ENCODE measurements at places on chromosomes 2 and 18. TPM values are rescaled to one million over a fixed set of nuclear protein-coding genes. Genes with fewer than 3 reads are reported as not detected.

PRKAG3 gene
- not detected for polyA plus RNA-seq

DNA sequence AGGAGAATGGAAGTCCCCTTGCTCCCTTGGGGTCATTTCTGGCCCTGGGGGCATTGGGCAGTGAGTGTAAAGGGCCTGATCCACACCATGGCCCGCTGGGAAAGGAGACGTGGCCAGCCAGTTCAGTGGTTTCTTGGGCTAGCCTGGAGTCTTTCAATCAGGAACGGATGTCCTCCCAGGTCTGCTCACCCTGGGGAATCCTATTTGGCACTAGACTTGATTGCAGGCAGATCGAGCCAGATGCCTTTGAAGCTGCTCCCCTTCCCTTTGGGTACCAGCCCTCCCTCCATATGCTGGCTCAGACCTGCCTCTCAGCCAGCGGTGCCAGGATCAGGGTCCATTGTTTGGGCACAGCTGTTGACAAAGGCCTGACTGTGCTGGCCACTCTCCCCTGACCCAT lies 11.0 kb downstream of the FBLN7 start:
- peaks cover 1% of the 10 kb centered on the region for H3K27me3 ChIP-seq
- no peak overlapping the region for H3K4me3 ChIP-seq
- DNase-seq: no peak
- H3K36me3 ChIP-seq: no peaks in the 10 kb centered on the region
- peaks cover 3% of the 10 kb centered on the region for H3K4me1 ChIP-seq

DNA sequence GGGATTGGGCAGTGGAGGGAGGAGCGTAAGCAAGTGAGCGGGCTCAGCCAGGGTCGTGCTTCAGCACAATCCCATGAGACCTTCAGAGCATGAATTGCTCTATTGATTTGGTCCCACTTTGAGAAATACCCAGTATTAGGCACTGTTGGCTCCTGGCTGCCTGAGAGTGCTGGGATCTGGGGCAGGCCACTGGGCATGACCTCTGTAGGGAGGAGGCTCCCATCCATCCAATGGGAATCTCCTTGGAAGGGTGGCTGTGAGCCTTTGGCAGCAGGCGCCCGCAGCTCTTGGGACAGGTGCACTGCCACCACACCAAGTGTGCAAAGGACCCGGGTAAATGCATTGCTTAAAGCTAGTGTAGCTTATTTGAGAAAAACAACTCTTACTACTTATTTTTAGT lies 137.5 kb downstream of the LDLRAD4 start:
- peaks cover 4% of the 10 kb centered on the region for H3K27me3 ChIP-seq
- peaks cover 4% of the 10 kb centered on the region for H3K4me1 ChIP-seq
- no peak for DNase-seq
- H3K36me3 ChIP-seq: no peaks in the 10 kb centered on the region
- H3K4me3 ChIP-seq: no peak overlapping the region

DNA sequence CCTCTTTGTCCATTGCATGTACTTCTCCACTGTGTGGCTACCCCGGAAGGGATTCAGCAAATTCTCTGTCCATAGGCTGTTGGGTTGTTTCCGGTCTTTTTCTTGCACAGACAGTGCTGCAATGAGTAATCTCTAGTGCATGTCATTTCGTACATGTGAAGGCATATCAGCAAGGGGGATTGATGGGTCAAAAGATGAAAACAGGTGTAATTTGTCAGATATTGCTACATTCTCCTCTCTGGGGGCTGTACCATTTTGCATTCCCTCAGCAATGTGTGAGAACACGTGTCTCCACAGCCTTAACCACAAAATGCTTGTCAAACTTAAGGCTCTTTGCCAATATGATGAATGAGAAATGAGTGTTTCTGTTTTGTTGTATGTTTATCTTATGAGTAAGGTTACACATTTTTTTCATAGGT lies 60.5 kb downstream of the KLHL29 start:
- no peak overlapping the region for H3K4me3 ChIP-seq
- H3K36me3 ChIP-seq: no peaks in the 10 kb centered on the region
- peaks cover 3% of the 10 kb centered on the region for H3K27me3 ChIP-seq

DNA sequence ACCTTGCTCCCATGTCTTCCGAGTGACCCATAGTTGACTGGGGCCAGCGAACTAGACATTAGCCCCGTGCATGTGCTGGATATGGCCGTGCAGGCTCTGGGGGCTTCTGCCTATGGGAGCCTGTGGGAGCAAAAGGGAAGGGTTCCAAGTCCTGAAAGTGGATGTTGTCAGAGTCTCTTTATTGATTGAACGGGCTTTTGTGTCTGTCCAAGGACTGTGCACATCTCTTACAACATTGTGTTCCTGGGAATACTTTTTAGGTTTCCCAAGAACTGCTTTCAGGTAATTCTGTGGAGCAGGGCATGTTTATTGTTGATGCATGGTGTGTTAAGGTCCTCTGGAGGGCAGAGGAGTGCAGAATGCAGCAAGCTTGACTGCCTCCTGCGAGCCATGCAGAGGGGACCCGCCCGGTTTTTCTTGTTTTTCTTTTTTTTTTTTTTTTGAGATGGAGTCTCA lies 5.0 kb downstream of the RNF144A start:
- H3K27me3 ChIP-seq: peaks cover 2% of the 10 kb centered on the region
- peaks cover 6% of the 10 kb centered on the region for H3K36me3 ChIP-seq
- H3K27ac ChIP-seq: no peak overlapping the region
- H3K4me1 ChIP-seq: peaks cover 74% of the 10 kb centered on the region
- DNase-seq: no peak

DNA sequence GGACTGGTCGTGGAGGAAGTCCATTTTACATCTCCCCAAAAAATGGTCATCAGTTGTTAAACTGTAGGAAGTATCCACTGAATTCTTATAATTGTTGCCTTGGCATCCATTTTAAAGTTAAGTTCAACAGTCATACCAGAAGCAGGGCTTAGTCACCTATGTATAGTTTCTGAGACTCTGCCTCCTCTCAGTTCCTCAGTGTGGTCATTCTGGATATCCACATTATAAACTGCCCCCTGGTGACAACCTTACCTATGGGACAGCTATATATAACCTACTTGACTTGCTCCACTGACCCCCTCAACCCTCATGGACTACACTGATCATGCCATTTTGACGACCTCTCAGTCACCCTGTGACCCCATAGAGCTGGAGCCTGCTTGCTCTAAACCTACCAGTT lies 617.0 kb downstream of the LRP1B start:
- H3K36me3 ChIP-seq: no peaks in the 10 kb centered on the region
- H3K4me3 ChIP-seq: no peak overlapping the region
- no peaks in the 10 kb centered on the region for H3K4me1 ChIP-seq
- DNase-seq: no peak
- peaks cover 2% of the 10 kb centered on the region for H3K27me3 ChIP-seq
- no peak overlapping the region for H3K27ac ChIP-seq

DNA sequence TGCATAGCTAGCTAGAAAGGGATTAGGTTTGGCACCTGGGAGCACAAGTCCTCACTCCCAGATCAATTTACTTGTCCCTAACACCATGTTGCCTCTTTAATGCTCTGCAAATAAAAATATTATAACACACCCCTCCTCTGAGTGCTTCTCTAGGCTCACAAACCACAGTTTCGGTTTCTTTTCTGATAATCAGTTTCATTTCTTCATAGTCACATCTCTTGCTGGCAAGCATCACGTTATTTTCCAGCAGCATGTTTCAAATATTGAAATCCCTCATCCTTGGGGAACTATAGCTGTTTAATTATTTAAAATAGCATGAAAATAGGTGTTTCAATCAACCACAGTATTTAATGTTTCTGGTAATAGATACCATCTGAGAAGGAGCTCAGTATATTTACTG lies 13.9 kb upstream of the SMCHD1 start:
- H3K4me1 ChIP-seq: peaks cover 46% of the 10 kb centered on the region
- H3K27ac ChIP-seq: peak overlapping the region; percentile 91
- peaks cover 12% of the 10 kb centered on the region for H3K27me3 ChIP-seq
- no peaks in the 10 kb centered on the region for H3K36me3 ChIP-seq
- DNase-seq: peak; percentile 65
- H3K4me3 ChIP-seq: peak overlapping the region; percentile 84

DNA sequence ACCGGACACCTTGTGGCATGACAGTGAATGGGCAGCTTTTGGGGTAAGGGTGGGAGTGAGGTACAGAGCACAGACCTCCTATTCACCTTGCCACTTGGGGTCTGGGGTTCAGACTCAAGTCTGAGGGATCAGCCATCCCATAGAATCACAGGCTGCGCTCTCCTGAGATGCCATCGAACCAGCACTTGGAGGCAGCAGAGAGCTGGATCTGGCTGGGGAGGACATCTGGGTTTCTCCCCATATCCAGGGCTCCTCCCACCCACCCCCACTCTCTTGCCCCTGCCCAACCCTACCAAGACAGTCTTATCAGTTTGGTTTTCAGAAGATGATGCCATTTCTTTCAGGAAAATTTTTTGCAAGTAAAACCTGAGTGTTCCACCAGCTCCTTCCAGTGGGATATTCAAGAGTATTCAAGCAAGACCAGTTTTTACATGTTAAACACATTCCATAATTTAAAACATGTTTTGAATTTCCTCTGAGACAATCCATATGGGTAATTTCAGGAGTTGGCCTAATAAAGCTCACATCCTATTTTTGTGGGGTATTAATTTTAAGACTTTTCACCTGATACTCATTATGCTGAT lies 29.2 kb upstream of the TEX44 start:
- no peaks in the 10 kb centered on the region for H3K27me3 ChIP-seq
- no peak for DNase-seq
- H3K4me3 ChIP-seq: no peak overlapping the region
- H3K36me3 ChIP-seq: no peaks in the 10 kb centered on the region
- H3K4me1 ChIP-seq: peaks cover 2% of the 10 kb centered on the region
- H3K27ac ChIP-seq: peak overlapping the region; percentile 4

GRCh38 chr2:29628108-29628745 lies 293.2 kb downstream of the ALK start:
- H3K27me3 ChIP-seq: peaks cover 7% of the 10 kb centered on the region
- DNase-seq: no peak
- H3K36me3 ChIP-seq: no peaks in the 10 kb centered on the region
- no peak overlapping the region for H3K27ac ChIP-seq

SERPINB7 gene
- polyA plus RNA-seq: not detected

- peaks cover 63% of the 10 kb centered on the region for H3K4me1 ChIP-seq
- H3K4me3 ChIP-seq: no peak overlapping the region
- H3K36me3 ChIP-seq: peaks cover 3% of the 10 kb centered on the region
- no peak overlapping the region for H3K27ac ChIP-seq
- no peak for DNase-seq
- H3K27me3 ChIP-seq: peaks cover 4% of the 10 kb centered on the region
Observed at GRCh38 chr2:9419541-9419940, 3.8 kb downstream of the ITGB1BP1 start.

All from immature natural killer cell (primary cell).